NCI-H526 (cell line): ENCODE measurements at places on chromosomes 5 and 9.

GRCh38 chr9:106918825-106919509, 56.0 kb downstream of the ZNF462 start:
- DNase-seq: no peak

- no peak for DNase-seq
These were observed 5.9 kb downstream of the FAM78A start for GRCh38 chr9:131270171-131271015.

GRCh38 chr5:6418679-6419276, 29.9 kb upstream of the UBE2QL1 start:
- no peak for DNase-seq

- no peak for DNase-seq
These were observed 795 bp downstream of the DAB2IP start for GRCh38 chr9:121652021-121652837.

GRCh38 chr9:20144197-20144596, 355.4 kb upstream of the SLC24A2 start:
- DNase-seq: no peak

- DNase-seq: peak; percentile 57
These were observed 1.3 kb downstream of the RAI14 start for GRCh38 chr5:34657274-34657921.

- DNase-seq: no peak
These were observed 688.8 kb downstream of the SEMA5A start for GRCh38 chr5:8857051-8857450.

DNA sequence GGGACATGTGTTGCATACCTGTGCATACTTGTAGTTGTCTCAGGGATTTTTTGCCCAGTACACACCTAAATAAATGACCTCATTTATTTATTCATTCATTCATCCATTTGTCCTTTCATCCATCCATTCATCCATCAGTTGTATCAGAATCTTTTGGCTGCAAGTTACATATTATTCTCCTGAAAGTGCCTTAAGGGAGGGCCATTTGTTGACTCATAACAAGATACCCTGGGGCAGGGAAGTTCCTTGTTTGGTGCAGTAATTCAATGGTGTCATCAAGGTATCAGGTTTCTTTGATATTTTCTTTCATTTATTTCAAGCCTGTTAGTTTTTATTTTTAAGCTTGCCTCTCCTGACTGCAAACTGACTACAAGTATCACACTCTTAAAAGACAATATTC, 597.9 kb upstream of the TLE4 start:
- no peak for DNase-seq

- no peak for DNase-seq
These were observed 20.7 kb downstream of the CDC37L1 start for GRCh38 chr9:4700091-4700490.

DNA sequence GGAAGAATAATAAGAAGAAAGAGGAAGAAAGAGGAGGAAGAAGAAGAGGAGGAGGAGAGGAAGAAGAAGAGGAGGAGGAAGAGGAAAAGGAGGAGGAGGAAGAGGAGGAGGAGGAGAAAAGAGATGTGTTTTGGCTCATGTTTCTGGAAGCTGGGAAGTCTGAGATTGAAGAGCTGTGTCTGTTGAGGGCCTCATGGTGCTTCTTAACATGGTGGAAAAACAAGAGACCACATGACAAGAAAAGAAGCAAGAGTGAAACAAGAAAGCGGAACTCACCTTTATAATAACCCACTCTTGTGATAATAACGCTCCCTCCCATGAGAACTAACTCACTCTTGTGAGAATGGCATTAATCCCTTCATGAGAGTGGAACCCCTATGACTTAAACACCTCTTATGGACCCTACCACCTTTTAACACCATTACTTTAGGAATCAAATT, 36.1 kb upstream of the RANBP6 start:
- DNase-seq: no peak

DNA sequence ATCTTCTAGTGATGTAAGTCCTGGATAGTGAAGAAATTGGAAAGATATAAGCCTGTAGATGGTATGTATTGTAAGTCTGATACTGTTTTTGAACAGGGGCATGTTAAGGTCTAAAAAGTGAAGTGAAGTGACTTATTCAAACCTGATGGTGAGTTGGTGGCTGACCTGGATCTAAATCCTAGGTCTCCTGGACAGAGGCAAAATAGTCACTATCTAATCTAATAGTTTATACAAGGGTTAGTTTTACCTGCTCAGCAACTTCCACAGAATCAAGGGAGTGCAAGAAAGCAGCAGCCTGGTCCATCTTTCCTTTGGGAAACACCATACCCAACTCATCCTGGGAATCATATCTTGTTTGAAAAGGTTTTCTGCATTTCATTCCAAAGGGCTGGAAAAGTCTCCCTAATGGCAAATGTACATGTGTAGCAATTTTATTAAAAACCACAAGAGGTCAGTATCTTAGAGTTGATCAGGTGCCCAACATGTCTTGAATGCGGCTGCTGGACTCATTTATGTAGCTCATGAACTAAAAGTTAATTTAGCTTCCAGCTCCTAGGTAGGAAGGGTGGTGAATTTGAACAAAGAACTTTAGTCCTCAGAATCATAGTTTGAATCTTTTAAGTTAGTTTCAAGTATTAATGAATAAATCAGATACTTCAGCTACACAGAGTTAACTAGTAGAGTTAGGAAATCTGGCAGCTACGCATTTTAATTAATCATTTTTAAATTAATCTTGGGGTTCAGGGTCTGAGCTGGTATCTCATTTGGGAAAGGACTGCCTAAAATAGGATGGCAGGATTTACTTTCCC, 26.0 kb downstream of the SKP2 start:
- peak; percentile 34 for DNase-seq

GRCh38 chr9:110767559-110768063, 99.0 kb downstream of the MUSK start:
- no peak for DNase-seq

DNA sequence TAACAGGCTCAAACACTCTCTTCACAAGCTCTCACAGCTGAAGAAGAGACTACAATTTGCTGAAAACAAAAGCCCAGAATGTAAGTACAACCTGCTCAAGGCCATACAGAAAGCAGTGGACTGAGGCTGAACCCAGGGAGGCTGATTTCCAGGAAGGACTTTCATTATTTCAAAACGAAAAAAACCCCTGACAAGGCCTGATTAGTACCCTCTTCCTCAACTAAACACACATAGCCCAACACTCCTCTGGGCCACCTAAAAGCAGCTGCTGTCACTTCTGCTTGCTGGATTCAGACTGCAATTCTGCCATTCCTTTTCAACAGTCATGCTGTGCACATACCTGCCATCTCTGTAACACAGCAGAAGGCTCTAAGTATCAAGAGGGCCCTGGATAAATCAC, 18.2 kb downstream of the NRG2 start:
- DNase-seq: no peak

GRCh38 chr9:1515557-1515956, 465.4 kb downstream of the DMRT2 start:
- DNase-seq: no peak

DNA sequence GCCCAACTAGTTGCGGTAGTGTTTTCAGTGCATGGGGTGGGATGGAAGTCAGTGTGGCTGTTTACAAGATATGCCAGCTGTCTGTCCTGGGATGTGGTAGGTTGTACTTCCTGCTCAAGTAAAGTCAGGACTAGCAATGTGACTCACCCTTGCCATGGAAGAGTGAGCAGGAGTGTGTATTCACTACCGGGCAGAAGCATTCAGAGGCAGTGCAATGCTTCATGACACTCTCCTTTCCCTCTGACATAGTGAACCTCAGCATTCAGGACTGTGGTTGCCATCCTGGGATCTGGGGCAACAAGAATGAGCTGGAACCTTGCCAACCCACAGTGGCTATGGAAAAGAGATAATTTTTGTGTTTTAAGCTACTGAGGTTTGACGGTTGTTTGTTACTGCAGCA, 68.9 kb downstream of the BOD1 start:
- no peak for DNase-seq

- no peak for DNase-seq
These were observed 182.3 kb downstream of the CFAP90 start for GRCh38 chr5:7668627-7669026.

DNA sequence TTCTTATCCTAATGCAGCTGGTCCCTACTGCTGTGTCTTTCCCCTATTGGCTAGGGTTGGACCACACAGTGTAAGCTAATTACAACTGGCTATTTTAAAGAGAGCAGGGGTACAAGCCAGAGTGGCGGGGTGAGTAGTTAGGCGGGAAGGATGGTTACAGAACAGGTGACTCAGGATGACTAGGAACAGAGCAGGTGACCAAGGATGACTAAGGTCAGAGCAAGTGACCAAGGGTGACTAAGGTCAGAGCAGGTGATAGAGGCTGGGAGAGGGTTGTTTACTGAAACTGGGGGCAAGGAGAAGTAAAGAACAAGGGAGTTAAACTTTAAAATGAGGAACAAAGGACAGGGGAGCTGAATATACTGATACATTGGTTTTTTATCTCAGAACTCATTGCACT, 125.4 kb downstream of the PTTG1 start:
- DNase-seq: no peak

GRCh38 chr5:119342406-119342805, 13.4 kb upstream of the TNFAIP8 start:
- DNase-seq: no peak

DNA sequence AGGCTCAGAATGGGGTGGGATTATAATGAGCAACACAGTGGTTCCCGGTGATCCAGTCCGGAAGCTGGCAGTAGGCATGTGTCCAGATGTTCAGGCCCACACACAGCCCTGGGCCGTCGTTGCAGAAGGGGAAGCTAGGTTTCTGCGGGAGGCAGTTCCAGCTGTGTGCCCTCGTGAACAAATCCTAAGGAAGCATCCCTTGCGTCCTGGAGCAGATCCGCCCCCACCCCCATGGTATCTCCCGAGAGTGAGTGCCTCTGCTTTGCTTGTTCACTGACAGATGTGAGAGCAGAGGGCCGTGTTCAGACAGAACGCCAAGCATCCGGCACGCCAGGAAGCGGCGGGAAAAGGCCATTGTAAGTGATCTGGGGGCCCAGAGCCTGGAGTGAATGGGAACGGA, 104.8 kb downstream of the PDE6A start:
- no peak for DNase-seq

DNA sequence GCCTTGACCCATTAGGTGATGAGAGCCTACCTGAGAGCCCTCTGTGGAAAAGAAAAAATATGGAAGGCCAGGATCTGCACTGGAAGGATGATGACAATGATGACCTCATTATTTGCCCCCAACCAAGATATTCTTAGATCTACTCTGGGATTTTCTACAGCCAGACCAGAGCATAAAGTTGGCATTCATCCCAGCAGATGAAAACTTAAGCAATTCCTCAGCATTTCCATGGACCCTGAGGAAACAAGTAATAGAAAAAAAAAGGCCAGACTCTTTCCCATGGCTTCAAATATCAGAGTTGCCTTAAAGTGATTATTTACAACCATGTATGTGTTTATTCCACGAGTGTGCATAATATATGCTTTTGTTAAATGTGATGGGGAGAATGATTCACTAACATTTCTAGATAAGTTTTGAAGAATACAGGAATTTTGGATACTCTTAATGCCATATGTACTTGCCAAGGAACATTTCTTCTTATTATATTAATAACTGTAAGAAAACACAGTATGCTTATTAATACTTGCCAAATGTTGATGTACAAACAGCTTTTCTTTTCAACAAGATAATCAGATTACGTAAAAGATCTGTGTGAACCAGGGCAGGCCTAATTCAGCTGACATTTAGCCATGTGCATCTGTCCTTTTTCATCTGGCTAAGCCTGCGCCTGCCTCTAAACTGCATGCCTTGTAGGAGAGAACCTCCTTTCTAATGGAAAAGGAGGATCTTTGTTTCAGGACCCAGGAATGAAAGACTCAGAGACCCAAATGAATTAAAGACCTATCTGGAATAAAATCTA, 94.8 kb downstream of the ARRDC3 start:
- DNase-seq: no peak

- no peak for DNase-seq
These were observed 487.3 kb downstream of the CCDC171 start for GRCh38 chr9:16039988-16040761.

DNA sequence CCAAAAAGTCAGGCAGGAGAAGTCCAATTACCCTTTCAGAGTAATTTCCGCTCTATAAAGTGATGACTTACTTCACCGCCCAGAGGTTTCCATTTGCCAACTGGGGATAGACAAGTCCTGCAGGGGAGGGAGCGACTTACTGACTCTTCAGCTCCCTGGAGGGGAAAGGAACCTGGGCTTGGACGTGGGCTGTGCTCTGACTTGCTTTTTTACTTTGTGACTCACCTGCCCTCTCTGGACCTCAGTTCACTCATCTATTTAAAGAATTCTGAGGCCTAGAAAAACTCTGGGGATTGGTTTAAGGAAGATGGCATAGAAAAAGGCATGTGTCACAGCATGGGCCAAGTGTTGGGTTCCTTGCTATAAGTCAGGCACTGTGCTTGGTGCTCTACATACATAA, 180.4 kb upstream of the TRIM32 start:
- DNase-seq: no peak

- no peak for DNase-seq
These were observed 933 bp upstream of the TGFBR1 start for GRCh38 chr9:99103901-99104458.
